ENCODE measurements at places on chromosomes 6 and 20.

GRCh38 chr20:32285621-32286371 is 8.3 kb downstream of the KIF3B start:
- peak; percentile 24 for DNase-seq

DNA sequence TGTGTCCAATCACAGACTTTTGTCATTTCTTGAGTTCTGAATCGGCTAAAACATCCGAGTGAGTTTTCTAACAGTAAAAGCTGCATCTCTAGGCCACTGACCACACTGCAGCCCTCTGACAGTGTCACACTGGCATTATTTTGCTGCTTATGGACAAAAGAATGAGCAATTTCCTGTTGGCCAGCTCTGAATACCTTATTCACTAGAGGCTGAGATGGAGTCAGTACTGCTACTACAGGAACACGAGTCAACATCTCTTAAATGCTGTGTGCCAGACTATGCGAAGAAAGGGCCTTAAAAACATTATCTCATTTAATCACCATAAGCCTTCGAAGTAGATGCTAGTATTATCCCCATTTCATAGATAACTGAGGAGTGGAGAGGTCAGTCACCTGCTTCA is 42.5 kb upstream of the IPCEF1 start:
- peak; percentile 92 for DNase-seq

- DNase-seq: peak; percentile 13
Observed at GRCh38 chr6:29071831-29072723, 15.0 kb downstream of the OR2B3 start.

DNA sequence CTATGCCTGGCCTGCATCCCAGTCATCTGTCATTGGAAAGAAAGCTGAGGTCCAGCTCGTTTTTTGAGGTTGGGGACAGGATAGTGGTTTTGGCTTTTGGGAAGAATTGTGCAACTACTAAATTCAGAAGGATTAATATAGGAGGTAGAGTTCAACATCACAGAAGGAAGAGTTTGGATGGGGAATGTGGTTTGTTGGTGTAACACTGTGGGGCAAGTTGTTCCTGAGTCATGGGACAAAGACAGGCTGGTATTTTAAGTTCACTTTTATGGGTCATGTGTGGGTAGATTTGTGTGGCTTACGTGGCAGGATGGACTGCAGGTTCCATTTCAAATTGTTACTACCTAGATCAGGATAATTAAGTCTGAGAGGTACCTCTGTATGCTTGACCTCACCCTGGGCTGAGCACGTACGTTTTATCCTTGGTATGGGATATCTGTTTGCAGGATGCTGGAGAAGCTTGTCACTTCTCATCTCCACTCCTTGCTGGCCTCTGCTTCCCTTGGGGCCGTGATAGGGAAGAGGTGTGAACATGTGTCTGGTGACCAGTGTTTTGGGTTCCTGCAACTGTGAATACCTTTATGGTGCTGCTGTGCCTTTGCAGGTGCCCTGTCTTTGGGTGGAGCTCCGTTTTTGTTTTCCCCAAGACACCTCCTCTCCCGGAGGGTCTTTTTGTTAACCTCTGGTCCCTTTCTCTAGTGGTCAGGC is 177.6 kb downstream of the JARID2 start:
- no peak for DNase-seq

DNA sequence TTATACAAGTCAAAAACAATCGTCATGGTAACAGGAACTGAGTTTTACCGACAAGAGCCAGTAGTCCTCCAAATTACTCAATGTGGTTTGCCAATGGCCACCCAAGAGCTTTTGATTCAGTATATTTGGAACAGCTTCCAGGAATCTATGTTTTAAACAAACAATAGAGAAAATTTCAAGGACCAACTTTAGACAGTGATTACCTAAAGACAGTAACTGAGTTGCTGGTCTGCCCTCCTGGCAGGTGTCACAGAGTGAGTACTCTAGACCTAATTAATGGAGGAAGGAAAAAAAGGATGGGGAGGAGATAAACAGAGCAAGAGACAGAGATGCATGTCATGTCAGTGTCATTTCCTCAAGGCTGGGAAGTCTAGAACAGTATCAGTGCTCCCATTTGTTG is 361.3 kb upstream of the BTBD3 start:
- no peak for DNase-seq

DNA sequence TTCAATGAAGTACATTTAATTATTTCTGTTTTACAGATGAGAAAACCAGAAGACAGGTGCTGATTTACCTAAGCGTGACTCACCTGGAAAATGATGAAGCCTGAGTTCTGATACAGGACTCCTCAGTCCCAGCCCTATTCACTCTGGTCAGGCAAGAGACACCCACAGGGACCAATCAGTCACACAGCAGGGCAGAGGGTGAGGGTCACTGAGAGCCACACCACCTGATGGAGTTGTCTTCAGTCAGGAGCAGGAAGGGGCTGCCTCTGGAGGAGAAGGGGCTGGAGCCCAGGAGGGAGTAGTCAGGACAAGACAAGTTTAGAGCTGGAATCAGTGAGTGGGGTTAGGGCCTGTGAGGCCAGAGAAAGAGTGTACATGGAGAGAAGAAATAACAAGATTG is 251.2 kb upstream of the MOCS1 start:
- no peak for DNase-seq

DNA sequence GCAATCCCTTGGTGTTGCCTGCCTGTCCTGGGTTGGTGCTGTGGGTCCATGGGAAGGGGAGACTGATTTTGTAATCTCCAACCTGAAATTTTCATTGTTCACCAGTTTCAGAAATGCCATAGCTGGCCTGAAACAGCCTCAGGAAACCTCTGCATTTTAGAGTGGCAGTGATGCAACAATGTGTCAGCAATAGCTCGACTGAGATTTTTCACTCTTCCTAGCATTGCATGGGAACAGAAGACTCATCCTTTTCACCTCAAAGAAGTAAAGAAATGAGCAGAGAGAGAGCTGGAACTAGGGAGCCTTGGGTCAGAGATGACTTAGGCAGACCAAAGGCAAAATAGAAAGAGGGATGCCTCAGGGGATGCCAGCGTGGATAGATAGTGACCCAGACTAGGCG is 23.7 kb upstream of the TMEM14A start:
- no peak for DNase-seq

- no peak for DNase-seq
Observed at GRCh38 chr6:31354158-31354863, 2.7 kb downstream of the HLA-B start.

- DNase-seq: no peak
Observed at GRCh38 chr6:163670336-163670735, 255.8 kb downstream of the QKI start.

- DNase-seq: no peak
Observed at GRCh38 chr6:36019167-36019566, 5.3 kb downstream of the SLC26A8 start.

DNA sequence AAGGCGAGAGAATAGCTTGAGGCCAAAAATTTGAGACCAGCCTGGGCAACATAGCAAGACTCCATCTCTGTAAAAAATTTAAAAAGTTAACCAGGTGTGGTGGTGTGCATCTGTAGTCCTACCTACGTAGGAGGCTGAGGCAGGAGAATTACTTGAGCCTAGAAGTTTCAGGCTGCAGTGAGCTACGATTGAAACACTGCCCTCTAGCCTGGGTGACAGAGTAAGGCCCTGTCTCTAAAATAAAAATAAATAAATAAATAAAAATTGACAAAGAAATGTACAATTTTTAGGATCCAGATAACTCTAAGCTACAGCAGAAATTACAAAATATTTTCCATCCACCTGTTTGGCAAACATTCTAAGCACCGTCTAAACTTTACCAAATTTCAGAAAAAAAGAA is 941.0 kb upstream of the ADGRB3 start:
- DNase-seq: no peak

- DNase-seq: no peak
Observed at GRCh38 chr6:13428583-13429405, 58.6 kb downstream of the GFOD1 start.

DNA sequence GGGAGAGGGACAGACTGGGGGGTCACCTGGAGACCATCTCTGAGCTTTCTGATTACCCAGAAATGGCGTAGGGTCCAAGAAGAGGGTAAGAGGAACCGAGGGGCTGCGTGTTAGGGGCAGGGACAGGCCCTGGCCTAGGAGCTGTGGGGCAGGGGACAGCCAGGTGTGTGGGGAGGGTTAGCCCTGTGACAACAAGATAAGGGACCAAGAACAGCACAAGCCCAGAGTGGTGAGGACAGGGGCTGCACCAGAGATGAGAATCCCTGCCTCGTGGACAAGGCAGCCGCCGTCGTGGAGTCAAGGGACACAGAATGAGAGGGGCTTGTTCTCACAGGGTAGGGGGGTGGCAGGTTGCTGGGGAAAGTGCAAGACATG is 449 bp upstream of the AVP start:
- DNase-seq: no peak

- no peak for DNase-seq
Observed at GRCh38 chr6:11727346-11727997, 51.1 kb downstream of the ADTRP start.

DNA sequence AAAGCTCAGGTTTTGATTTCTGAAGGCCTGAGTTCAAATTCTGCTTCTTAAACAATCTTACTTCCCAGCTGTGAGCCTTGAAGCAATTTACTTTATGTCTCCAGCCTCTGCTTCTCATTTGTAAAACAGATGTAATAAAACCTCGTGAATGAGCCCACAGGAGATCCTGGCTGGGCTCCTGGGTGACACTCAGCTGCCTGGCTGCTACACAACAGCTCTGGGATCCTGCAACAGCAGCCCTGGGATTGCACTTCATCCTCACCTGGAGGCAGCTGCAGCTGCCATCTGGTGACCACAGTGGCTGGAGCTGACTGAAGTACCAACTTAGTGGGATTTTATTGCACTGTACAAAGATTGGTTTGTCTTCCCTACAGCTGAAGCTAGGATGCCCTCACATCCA is 98.6 kb downstream of the NDUFAF5 start:
- DNase-seq: no peak

- DNase-seq: no peak
Observed at GRCh38 chr6:168197636-168198301, 118.8 kb upstream of the FRMD1 start.

DNA sequence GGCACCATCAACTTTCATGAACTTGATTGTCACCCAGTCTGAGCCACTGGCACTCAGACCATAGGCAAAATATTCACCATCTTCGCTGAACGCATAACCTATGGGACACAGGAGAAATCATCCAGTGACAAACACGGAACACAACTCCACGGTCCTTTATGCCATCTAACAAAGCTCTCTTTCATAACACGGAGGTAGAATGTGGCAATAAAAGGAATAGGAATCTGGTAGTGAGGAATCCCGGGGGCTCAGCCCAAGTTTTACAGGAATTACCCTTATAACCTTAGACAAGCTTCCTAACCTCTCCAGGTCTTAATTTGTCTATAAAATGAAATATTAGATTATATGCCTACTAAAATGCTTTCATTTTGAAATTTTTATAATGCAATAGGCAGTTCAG is 29.4 kb downstream of the PREP start:
- no peak for DNase-seq
